ENCODE measurements at places on chromosomes 1 and 21.
A peak's percentile ranks its signal among the peaks of the same experiment; 100 is the strongest.

- no peak for DNase-seq
Observed at GRCh38 chr1:171426645-171427044, 58.7 kb upstream of the PRRC2C start.

GRCh38 chr1:230581446-230582079 is 60.7 kb upstream of the COG2 start:
- no peak for DNase-seq

DNA sequence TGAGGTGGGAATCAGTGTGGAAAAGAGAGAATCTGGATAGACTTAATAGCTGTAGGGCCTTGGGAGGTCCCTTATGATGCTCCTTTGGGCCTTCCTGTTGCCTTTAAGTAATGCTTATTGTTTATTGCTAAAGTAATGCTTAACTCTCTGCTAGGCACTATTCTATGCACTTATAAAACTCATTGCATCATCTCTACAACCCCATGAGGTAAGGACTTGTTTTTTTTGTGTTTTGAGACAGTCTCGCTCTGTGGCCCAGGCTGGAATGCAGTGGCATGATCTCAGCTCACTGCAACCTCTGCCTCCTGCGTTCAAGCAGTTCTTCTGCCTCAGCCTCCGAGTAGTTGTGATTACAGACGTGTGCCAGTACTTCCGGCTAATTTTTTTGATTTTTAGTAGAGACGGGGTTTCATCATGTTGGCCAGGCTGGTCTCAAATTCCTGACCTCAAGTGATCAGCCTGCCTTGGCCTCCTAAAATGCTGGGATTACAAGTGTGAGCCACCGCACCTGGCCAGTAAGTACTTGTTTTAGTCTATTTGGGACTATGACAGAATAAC is 22.3 kb downstream of the NECAP2 start:
- no peak for DNase-seq

DNA sequence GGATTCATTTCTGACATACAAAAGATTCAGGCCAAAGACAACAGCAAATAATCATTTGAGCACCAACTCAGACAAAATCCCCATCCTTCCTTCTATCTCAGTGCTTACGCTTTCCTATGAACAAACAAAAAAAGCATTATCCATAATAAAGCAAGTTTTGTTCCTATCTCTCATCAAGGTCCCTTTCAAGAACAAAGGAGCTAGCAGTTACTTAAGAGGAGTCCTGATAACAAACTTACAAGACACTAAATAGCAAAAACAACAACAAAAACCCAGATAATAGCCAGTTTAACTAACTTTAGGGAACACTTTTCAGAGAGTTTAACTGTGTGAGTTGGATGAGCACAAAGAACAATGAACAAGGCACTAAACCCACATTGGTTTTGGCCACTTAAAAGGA is 10.5 kb downstream of the EVI5 start:
- DNase-seq, result no peak

GRCh38 chr1:30730346-30731108 is 7.1 kb upstream of the MATN1 start:
- no peak for DNase-seq

- DNase-seq, result peak; percentile 30
Observed at GRCh38 chr1:205719762-205720161, 30.2 kb downstream of the NUCKS1 start.

GRCh38 chr1:176837708-176838107 is 326.8 kb downstream of the ASTN1 start:
- DNase-seq, result no peak

DNA sequence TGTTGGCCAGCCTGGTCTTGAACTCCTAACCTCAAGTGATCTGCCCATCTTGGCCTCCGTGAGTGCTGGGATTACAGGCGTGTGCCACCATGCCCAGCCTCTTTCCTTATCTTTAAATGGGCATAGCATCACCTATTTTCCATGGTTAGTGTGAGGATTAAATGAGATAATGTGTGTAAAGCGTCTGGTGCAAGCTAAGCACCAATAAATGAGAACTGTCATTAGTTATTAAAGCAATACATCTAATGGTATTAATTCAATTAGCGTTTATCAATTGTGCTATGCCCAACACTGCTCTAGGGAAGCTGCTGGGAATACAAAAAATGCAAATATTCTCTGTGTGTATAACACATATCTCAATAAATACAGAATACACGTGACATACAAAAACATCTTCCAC is 10.0 kb downstream of the EXOC8 start:
- DNase-seq, result no peak

GRCh38 chr1:160726114-160726497 is 12.9 kb upstream of the SLAMF7 start:
- no peak for DNase-seq

DNA sequence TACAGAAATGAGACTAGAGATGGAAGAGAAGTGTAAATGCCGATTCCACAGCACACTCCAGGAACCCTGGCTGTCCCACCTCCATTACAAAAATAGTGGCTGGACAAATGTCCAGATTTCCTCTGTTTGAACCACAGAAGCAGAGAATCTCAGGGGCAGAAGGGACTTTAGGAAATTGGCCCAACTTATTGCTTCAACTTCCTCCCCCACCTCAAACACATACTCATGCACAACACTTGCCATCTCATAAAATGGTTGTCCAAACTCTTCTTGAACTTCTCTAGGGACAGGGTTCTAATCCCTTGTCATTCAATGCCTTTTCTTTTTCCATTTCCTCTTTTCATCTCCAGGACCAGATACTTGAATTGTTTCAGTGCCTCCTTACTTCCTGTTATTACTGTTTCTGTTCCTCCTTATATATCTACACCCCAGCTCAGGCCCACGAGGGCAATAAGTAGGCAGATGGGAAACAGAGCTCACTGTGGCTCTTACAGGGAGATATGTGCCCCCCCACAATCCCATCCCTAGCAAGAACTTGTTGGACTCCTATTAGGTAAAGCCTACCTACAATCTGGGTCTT is 8.5 kb upstream of the B4GALT3 start:
- DNase-seq, result peak; percentile 94

GRCh38 chr1:39761016-39761415 is 10.1 kb downstream of the OXCT2 start:
- no peak for DNase-seq

DNA sequence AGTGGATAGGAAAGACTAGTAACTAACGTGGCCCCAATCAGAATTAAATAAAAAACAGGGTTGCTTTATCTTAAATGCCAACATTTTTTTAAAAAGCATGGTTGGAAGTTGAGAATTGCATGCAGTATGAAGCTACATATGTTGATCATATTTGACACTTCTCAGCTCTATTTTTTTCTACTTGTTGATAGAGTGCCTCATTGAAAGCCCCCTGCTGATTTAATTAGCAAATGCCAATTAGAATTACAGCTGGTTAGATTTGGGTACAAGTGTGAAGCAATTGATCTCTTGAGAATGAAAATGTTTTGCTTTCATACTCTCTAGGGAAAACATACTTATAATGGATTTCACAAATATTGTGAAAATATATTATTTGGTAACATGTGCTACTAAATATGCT is 40.5 kb downstream of the CHD1L start:
- DNase-seq, result no peak

DNA sequence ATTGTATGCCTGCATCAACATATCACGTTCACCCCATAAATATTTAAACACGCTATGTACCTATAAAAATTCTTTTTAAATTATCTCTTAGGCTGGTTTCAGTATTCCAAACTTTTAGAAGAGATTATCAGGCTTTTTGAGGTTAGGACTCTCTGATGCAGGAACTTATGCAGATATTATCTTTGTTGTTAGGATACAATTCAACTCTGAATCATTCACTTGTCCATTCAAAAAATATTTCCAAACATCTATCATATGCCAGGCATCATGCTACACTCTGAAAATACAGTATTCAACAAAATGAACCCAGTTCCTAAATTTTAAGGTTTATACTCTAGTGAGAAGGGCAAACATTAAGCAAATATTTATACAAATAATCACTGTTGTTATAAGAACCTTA is 40.5 kb downstream of the ASH1L start:
- no peak for DNase-seq

DNA sequence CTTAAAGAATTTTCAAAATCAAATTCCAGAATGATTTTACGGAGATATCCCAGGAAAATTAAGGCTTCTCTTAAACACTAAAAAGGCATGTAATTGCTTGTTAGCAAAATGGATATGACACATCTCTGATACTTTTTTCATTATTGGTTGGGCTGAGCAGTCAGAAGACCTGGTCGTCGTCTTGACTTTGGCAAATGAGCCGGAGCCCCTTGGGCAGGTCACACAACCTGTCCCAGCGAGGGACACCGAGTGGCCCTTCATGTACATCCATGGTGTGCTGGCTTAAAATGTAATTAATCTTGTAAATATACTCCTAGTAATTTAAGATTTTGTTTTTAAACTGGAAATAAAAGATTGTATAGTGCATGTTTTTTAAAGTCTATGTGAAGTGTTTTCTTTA is 33.9 kb downstream of the IFNGR2 start:
- no peak for DNase-seq

- no peak for DNase-seq
Observed at GRCh38 chr1:147749792-147750191, 10.6 kb downstream of the GJA5 start.

DNA sequence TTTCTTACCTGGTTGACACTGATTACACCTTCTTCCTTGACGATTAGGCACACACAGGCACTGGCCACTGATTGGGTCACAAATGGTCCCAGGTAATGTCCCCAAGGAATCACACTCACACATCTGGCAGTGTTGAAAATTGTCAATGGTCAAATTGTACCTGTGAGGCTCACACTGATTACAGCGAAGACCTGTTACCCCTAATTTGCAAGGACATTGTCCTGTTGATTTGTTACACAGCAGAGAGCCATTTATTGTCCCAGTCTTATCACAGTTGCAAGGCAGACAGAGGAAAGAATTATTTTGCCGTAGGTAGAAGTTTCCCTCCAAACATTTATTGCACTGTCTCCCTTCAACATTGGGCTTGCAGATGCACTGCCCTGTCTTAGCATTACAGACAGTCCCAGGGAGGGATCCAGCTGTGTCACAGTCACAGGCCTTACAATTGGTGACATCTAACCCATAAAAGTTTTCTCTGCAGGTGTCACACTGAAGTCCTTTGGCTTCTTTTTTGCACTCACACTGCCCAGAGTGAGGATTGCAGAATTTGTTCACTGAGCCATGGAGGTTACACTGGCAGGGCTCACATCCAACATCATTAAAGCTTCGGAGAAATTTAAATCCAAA is 176.6 kb downstream of the USH2A start:
- DNase-seq, result no peak

DNA sequence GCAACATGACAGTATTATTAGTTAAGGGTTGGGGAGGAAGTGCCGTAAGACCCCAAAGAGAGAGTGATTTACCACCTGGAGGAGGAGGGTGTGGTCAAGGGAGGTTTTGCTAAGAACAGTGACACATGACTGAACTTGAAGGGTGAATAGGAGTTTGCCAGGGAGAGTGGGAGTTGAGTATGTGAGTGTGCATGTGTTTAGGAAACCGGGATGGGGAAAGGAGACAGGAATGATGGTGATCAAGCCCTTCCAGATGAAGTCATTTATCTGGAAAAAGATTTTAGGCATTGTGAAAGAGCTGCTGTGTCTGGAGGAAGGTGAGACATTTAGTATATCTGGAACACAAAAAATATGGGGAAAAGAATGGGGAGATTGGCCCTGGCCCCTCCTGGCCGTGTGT is 28.1 kb upstream of the IL10 start:
- no peak for DNase-seq

- DNase-seq, result no peak
Observed at GRCh38 chr1:19055701-19056100, 99.2 kb upstream of the IFFO2 start.

DNA sequence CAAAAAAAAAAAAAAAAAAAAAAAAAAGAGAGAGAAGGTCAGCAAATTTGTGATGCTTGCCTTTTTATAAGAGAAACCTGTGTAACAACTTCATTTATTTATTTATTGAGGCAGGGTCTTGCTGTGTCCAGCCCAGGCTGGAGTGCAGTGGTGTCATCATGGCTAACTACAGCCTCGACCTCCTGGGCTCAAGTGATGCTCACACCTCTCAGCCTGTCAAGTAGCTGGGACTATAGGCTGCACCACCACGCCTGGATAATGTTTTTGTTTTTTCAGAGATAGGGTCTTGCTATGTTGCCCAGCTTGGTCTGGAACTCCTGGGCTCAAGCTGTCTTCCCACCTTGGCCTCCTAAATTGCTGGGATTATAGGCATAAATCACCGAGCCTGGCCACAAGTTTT is 42.4 kb downstream of the DHCR24 start:
- no peak for DNase-seq

GRCh38 chr1:41767534-41768525 is 150.9 kb downstream of the HIVEP3 start:
- DNase-seq, result peak; percentile 30

- peak; percentile 57 for DNase-seq
Observed at GRCh38 chr21:35905096-35905962, 155.0 kb downstream of the SETD4 start.

DNA sequence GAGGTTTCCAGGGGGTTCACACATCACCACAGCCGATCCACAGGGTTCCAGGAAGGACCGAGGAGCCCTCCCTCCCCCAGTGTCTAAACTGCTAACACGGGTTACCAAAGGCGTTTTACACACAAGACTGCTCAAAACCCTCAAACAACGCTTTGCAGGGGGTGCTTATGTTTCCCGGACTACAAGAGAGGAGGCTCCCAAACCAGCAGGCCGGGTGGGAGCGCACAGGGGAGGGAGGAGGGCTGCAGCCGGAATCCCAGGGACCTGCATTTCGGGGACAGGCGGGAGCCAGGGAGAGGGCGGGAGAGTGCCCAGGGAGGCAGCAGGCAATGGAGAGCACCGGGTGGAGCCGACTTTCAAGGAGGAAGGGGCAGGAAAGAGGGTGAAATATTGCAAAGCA is 50.8 kb downstream of the ACBD3 start:
- no peak for DNase-seq

- DNase-seq, result no peak
Observed at GRCh38 chr1:3168678-3169077, 99.7 kb downstream of the PRDM16 start.

DNA sequence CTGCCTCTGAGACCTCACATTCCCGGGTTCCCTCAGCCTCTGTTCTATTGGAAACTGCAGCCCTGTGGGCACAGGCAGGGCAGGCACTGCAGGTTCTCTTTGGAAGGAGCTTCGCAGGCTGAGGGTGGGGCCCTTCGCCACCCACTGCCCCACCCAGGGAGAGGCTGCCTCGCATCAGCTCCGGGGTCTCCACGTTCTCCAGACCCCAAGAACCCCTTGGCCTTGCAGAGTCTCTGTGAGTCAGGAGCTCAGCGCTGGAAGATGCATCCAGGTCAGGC is 8.6 kb upstream of the C1orf159 start:
- DNase-seq, result no peak

- DNase-seq, result no peak
Observed at GRCh38 chr1:151533870-151534269, 6.2 kb upstream of the TUFT1 start.
